ENCODE measurements at places on chromosomes 2 and 18.

DNA sequence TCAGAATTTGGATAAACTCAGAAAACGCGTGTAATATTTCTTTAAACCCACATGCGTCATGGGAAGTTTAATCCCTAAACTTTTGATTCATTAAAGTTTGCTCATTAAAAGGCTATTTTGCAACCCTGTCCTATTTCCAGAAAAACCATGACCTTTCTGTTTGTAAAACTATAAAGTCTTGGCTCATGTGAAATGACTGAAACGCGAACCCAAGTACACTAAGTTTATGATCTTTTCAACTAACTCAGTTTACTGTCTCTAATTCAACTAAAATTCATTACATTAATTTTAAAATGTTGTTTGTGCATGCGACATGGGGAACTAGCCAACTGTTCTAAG lies 3.9 kb upstream of the RPL31 start:
- no peak for DNase-seq

GRCh38 chr2:121699421-121700333 lies 37.0 kb downstream of the NIFK start:
- peak; percentile 89 for DNase-seq

- DNase-seq = peak; percentile 19
Measured at GRCh38 chr2:170715062-170715931, at the start of gene SP5. Gene SP5, plus strand, starts transcription at chr2:170715337. Its CDS starts 176 bp downstream, at chr2:170715513.

- no peak for DNase-seq
Measured at GRCh38 chr18:12287131-12287681, 20.8 kb upstream of the TUBB6 start.

GRCh38 chr2:172643142-172643541 lies 87.3 kb downstream of the PDK1 start:
- peak; percentile 14 for DNase-seq

DNA sequence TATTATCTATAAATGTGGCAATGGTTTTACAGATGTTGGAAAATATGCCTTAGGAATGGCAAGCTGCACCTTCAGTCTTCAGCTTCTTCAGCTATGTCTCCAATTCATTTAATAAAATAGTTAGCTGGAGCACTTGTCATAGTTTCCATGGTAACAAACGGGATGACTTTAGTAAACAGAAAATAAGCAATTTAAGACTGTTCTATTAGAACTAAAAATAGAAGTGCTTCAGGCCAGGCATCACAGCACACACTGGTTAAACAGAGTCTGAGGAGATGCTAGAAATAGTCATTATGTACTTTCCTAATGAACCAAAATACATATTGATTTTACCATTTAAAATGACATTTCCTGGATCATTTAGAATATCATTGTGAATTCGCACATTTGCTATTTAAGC lies 195.0 kb downstream of the GCA start:
- DNase-seq = no peak

DNA sequence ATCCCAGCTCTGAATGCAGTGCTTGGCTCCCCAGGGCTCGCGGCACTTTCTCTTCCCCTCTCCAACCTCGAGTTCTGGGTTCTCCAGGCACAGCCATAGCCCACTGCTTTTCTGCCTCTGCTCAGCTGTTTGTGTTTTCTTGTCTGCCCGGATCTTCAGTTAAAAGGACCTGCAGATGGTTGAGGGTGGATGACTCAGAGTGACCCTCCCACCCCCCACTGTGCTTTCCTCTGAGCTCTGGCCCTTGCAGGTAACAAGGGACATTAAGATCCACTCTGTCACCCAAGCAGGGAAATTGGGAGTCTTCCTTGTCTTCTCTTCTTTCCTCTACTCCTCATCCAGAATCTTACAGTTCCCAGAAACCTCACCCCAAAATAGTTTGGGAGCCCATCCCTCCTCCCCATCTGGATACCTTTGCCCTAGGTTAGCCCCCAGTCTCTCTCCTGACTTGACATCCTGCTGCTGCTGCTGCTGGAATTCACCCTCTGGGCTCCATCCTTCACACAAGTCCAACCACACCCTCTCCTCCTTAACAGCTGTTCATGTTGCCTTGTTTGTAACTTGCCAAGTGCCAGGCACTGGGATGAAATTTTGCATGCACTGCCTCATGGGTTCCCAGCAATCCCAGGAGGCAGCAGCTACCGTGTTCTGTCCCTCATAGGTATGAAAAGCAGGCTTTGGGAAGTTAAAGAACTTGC lies 157.9 kb upstream of the TTC39C start:
- no peak for DNase-seq

GRCh38 chr18:7926526-7926925 lies 359.4 kb downstream of the PTPRM start:
- no peak for DNase-seq

- DNase-seq = no peak
Measured at GRCh38 chr2:231680992-231681852, 27.1 kb upstream of the PTMA start.

DNA sequence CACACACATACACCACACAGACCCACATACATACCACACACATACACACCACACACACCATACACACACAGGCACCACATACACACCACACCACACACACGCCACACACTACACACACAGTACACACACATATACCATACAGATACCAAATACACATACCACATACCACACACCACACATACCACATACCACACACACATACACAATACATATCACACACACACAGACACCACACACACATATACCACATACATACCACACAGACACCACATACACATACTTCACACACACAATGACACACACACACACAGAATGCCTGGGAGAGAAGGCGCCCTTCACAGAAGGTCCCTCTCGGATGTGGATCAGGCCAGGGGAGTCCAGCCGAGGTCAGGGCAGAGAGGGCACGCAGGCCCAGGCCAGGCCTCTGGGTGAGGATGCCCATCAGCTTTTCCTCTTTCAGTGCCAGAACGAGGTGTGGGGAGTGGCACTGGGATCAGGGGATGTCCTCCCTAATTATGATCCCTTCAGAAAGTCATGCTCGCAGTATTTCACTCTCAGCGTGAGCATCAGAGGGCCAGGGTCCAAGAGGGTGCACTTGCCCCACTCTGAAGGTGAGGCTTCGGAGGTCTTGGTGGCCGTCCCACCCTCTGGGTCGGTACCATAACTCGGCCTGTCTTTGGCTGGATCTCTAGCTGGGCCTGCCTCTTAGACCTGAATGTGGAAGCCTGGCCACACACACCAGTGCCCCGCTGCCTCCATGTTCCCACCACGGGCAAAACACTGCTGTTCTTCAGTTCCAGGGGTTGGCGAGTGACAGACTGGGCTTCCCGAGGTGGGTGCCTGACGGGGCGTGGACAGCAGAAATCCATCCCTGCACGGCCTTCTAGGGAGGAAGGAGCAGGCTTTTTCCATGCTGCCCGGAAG lies 70.6 kb upstream of the ODC1 start:
- DNase-seq = no peak

DNA sequence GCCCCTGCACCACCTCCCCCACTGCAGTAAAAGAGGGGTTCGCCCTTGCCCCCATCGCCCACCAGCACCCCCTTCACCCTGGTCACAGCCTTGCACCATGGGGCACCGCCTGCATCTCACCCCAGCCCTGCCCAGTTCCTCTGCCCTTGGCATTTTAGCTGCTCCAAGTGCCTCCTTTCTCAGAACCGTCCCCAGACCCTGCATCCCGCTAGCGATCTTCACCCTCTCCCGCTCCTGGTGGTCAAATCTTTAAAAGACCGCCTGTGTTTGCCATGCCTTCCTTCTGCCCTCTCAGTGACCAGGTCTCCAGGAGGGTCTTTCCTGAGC lies 114.7 kb upstream of the OTOS start:
- DNase-seq = no peak

All from T-helper 2 cell treated with Interferon-gamma antibody and Interleukin-4, amounts not matched to agents 5 μg/mL and 100 μg/mL, for 36 hours (primary cell).